ENCODE measurements at places on chromosomes 5 and 9. TPM values are rescaled to one million over a fixed set of nuclear protein-coding genes. Genes with fewer than 3 reads are reported as not detected.

Gene CHSY3
- 0.10 TPM for total RNA-seq

Gene CCNO
- total RNA-seq: 7.5 TPM

Gene CCDC152
- total RNA-seq: not detected

Gene RLN1
- total RNA-seq: not detected

Gene CD274
- total RNA-seq: 1.7 TPM

Gene PCDHB12
- total RNA-seq: not detected

Gene TLX3
- total RNA-seq: not detected

Gene OLFM1
- total RNA-seq: 11.4 TPM

Gene GPR151
- total RNA-seq: not detected

Gene HINT2
- total RNA-seq: 58.4 TPM

Gene CRHBP
- not detected for total RNA-seq

Gene FGD3
- 0.36 TPM for total RNA-seq

Gene MED10
- 73.3 TPM for total RNA-seq

Gene FCN2
- total RNA-seq: not detected

Gene CNTNAP3
- total RNA-seq: 12.7 TPM

Gene MAP1B
- 35.6 TPM for total RNA-seq

Gene SAPCD2
- 26.4 TPM for total RNA-seq

Gene PHF24
- 0.09 TPM for total RNA-seq

Gene CFAP77
- total RNA-seq: not detected

Gene PCDHA12
- total RNA-seq: 2.3 TPM

Gene SLC36A2
- total RNA-seq: not detected

Gene ST8SIA4
- total RNA-seq: 0.22 TPM

Gene PTRH1
- total RNA-seq: 17.6 TPM

Gene LTC4S
- total RNA-seq: 0.63 TPM

Gene FRMPD1
- total RNA-seq: not detected

Gene OTULINL
- total RNA-seq: 13.5 TPM

Gene TNIP1
- total RNA-seq: 139 TPM

Gene OR13J1
- total RNA-seq: not detected

Gene FGF10
- not detected for total RNA-seq
